ENCODE measurements at places on chromosomes 12 and 14. TPM values are rescaled to one million over a fixed set of nuclear protein-coding genes. Genes with fewer than 3 reads are reported as not detected.

GRCh38 chr14:66009089-66009488 lies 477.1 kb upstream of the CCDC196 start:
- no peak overlapping the region for H3K27ac ChIP-seq
- H3K27me3 ChIP-seq = peaks cover 7% of the 10 kb centered on the region
- DNase-seq = no peak
- no peaks in the 10 kb centered on the region for H3K4me1 ChIP-seq
- H3K36me3 ChIP-seq = no peaks in the 10 kb centered on the region
- H3K4me3 ChIP-seq = no peak overlapping the region

- H3K36me3 ChIP-seq = no peaks in the 10 kb centered on the region
- peaks cover 44% of the 10 kb centered on the region for H3K4me1 ChIP-seq
- no peak overlapping the region for H3K4me3 ChIP-seq
- no peak overlapping the region for H3K27ac ChIP-seq
Measured at GRCh38 chr14:64865109-64865508, 14.6 kb downstream of the SPTB start.

DNA sequence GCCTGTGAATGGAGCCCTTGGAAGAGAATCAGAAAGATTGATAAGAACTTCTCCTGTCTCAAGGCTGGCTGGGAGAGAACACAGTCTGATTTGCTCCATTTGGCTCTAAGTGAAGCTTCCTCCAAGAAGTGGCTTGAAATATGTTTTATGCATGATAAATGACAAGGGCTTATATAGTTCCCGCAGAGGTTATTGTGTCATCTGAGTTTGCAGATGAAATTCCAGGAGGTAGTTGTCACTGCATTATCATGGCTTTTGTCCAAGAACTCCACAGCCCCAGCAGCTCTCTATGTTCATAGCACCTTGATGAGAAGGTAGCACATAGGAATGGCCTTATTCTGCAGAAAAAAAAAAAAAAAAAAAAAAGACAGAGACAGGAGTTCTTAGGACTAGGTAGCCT lies 108.5 kb downstream of the DACT1 start:
- H3K36me3 ChIP-seq = no peaks in the 10 kb centered on the region
- no peaks in the 10 kb centered on the region for H3K27me3 ChIP-seq
- H3K4me1 ChIP-seq = peaks cover 6% of the 10 kb centered on the region
- H3K4me3 ChIP-seq = no peak overlapping the region
- DNase-seq = no peak

GRCh38 chr12:104516821-104517220 lies 60.1 kb downstream of the CHST11 start:
- no peak overlapping the region for H3K4me3 ChIP-seq
- peaks cover 29% of the 10 kb centered on the region for H3K4me1 ChIP-seq
- no peak for DNase-seq
- H3K27ac ChIP-seq = no peak overlapping the region
- H3K36me3 ChIP-seq = no peaks in the 10 kb centered on the region

GRCh38 chr12:45726603-45727300 lies 2.8 kb upstream of the ARID2 start:
- no peaks in the 10 kb centered on the region for H3K36me3 ChIP-seq
- no peaks in the 10 kb centered on the region for H3K27me3 ChIP-seq
- peaks cover 72% of the 10 kb centered on the region for H3K4me1 ChIP-seq
- DNase-seq = peak; percentile 61
- peak overlapping the region; percentile 89 for H3K4me3 ChIP-seq

- no peaks in the 10 kb centered on the region for H3K4me1 ChIP-seq
- peaks cover 65% of the 10 kb centered on the region for H3K27me3 ChIP-seq
- H3K36me3 ChIP-seq = no peaks in the 10 kb centered on the region
Measured at GRCh38 chr12:113440947-113441782, 19.0 kb downstream of the SDSL start.

Gene CD69
- total RNA-seq = 0.25 TPM

Gene CMA1
- 0.66 TPM for total RNA-seq

DNA sequence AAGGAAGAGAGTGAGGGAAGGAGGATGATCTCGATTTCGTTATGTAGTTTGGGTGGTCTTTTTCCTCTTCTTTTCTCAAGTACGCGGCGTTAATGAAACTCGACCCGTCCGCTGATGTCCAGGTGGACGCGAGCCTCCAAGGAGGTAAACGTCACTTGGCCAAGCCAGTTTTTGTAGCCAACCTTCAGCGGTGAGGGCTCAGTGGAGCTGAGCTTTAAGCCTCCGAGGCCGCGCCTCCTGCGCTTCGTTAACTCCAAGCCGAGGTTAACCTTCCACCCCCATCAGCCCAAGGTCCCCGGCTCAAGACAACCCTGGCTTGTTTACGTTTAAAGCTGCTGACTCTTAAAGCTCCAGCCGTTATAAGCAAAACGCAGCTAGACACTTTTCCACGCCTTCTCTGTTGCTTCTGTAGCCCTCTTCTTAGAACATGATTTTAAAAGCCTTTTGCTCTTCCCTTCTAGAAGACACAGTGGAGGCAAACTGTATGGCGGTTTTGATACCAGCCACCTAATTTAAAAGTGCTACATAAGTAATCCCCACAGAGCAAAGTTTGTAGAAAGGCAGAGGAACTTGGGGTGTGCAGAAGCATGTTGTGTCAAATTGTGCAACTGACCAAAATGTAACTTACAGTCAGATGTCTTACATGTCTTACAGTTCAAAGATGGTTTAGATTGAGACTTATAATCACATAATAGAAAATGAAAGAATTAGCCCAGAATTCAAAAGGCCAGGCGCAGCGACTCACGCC lies 923 bp upstream of the ITPR2 start:
- H3K4me3 ChIP-seq = peak overlapping the region; percentile 82
- H3K36me3 ChIP-seq = no peaks in the 10 kb centered on the region
- peaks cover 31% of the 10 kb centered on the region for H3K4me1 ChIP-seq
- no peak for DNase-seq
- no peaks in the 10 kb centered on the region for H3K27me3 ChIP-seq

Gene MYF6
- total RNA-seq = not detected

Gene CLEC1B
- not detected for total RNA-seq

Measured in left ventricle myocardium inferior (tissue), 1 donor.